ENCODE measurements at places on chromosomes 2 and 18. TPM values are rescaled to one million over a fixed set of nuclear protein-coding genes. Genes with fewer than 3 reads are reported as not detected.

The GTF2A1L gene
- not detected for polyA plus RNA-seq

The MDH1B gene
- 0.17 TPM for polyA plus RNA-seq

The NYAP2 gene
- not detected for polyA plus RNA-seq

The HJURP gene
- polyA plus RNA-seq, result 26.0 TPM

The IL36G gene
- polyA plus RNA-seq, result not detected

The CFAP210 gene
- polyA plus RNA-seq, result not detected

The SERPINB5 gene
- polyA plus RNA-seq, result not detected

The FLACC1 gene
- polyA plus RNA-seq, result 0.51 TPM

The LIMS4 gene
- 2.3 TPM for polyA plus RNA-seq

The SGPP2 gene
- not detected for polyA plus RNA-seq

The ACMSD gene
- polyA plus RNA-seq, result not detected

The C2orf72 gene
- polyA plus RNA-seq, result 242 TPM

The PRSS56 gene
- polyA plus RNA-seq, result not detected

The PAX8 gene
- 8.1 TPM for polyA plus RNA-seq

The AKAIN1 gene
- polyA plus RNA-seq, result not detected

The SPP2 gene
- not detected for polyA plus RNA-seq

The GPR39 gene
- polyA plus RNA-seq, result 0.55 TPM

The SP9 gene
- polyA plus RNA-seq, result not detected

The MCFD2 gene
- polyA plus RNA-seq, result 183 TPM

The SIX3 gene
- polyA plus RNA-seq, result not detected

The ADCY3 gene
- polyA plus RNA-seq, result 0.40 TPM

The SIX2 gene
- not detected for polyA plus RNA-seq
